ENCODE measurements at places on chromosomes 1 and 21.

- no peak for DNase-seq
These were observed 75.5 kb downstream of the ASTN1 start for GRCh38 chr1:177088966-177089365.

- DNase-seq = no peak
These were observed 36.2 kb downstream of the CAMSAP2 start for GRCh38 chr1:200774735-200775444.

DNA sequence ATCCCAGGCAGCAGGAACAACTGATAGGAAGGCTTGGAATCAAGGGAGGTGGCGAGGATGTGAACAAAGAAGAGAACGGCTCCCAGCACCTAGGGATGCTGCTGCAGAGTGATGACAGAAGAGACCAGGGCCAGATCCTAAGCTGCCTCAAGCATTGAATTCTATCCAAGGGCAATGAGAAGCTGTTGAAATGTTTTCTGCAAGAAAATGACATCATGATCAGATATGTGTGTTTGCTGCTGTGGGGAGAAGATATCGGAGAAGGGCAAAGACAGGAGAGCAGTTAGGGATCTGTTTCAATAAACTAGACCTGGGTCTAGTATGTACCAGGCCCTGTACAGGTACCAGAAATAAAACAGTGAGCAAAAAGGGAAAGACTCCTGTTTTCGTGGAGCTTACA is 194.7 kb upstream of the RAB4A start:
- DNase-seq = no peak

DNA sequence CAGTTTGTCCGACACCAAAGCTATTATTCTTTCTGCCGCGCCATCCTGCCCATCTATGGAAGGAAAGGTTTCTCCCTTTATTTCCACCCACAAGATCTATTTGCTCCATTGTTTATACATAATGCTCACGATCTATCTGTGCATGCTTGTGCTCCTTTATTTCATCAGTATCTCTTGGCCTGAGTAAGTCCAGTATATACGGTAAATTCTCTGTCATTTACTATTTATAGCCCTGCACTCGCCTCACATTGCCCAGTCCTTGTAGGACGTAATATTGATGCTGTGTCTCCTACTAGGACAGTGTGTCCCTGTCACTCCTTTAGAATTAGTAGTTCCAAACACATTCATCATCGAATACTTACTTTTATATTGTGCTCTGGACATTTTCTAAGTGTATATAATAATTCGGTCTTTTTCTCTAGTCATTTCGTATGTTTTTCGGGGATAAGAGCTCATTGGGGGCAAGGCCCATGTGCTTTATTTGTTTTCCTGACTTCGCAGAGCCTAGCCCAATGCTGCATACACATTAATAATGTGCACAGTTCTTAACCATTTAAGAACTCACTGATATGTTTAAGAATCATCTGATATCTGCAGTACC is 3.1 kb upstream of the NID1 start:
- no peak for DNase-seq

- DNase-seq = no peak
These were observed 40.3 kb downstream of the MAP10 start for GRCh38 chr1:232845406-232845955.

- no peak for DNase-seq
These were observed 109.0 kb upstream of the ETV3 start for GRCh38 chr1:157247005-157247763.

DNA sequence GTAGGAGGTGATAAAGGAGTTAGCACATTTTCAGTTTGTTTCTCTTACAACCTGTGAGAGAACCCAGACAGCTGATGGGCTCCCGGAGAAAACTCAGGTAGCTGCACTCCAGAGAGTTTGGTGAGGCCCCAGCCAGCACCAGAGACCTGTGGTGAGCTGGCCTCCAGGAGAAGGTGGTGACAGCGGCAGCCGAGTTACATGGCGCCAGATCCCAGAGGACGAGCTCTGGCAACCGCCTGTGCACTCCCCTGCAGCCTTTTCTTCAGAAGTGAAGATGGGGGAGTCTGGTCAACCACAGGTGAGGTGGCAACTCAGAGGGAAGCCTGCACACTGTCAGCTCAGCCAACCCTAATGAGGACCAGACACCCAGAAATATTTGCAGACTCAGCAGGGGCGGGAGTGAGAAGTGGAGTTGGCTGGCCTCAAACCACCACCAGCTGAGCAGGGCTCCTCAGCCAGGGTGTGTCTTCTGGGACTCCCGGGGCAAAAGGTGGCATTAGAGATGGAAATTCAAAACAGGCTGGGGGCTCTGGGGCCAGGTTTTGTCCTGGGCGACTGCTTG is 209.7 kb downstream of the SETD4 start:
- no peak for DNase-seq

DNA sequence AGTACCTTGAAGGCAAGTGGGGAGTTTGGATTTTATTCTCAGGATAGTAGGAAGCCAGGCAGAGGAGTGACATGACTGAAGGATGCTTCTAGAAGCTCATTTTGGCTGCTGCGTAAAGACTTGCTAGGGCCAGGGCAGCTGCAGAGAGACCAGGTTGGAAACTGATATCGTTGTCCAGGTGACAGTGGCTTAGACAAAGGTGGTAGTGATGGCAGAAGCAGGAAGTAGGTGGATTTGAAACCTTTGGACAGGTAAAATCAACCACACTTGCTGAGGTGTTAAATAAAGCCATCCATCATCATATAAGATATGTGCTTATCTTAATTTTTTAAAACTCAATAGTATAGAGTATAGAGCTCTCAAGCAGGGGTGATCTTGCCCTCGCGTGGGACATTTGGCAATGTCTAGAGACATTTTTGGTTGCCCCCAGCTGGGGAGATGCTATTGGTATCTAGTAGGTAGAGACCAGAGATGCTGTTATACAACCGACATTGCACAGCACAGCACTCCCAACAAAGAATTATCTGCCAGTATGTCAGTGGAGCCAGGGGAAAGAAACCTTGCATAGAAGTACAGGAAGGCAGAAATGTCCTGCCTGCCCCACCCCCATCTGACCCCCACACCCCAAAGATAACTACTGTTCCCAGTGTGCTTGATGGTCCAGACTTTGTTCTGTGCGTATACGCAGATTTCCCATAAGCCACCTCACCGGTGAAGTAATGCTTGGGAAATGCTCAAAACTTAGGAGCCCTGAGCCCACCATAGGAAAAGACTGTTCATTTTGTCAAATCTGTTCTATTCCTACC is 31.1 kb downstream of the TMEM51 start:
- no peak for DNase-seq

DNA sequence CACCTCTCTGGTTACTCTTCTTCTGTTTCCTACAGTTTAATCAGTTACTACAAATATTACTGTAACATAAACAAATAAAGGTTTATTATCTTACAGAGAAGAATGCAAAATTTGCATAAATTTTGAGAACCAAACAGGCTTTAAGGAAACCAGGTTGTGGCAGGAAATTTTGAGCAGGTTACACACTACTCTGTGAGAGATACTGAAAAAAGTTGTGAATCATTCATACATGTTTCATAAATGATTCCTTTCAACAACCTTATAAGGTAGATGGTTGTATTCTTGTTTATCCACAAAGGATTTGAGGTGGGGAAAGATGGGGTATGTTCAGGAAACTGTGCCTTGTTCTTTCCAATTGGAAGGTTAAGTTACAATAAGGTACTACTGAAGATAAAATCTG is 58.6 kb downstream of the MAST2 start:
- DNase-seq = no peak

- DNase-seq = no peak
These were observed 70.8 kb downstream of the UBE2T start for GRCh38 chr1:202270871-202271326.

DNA sequence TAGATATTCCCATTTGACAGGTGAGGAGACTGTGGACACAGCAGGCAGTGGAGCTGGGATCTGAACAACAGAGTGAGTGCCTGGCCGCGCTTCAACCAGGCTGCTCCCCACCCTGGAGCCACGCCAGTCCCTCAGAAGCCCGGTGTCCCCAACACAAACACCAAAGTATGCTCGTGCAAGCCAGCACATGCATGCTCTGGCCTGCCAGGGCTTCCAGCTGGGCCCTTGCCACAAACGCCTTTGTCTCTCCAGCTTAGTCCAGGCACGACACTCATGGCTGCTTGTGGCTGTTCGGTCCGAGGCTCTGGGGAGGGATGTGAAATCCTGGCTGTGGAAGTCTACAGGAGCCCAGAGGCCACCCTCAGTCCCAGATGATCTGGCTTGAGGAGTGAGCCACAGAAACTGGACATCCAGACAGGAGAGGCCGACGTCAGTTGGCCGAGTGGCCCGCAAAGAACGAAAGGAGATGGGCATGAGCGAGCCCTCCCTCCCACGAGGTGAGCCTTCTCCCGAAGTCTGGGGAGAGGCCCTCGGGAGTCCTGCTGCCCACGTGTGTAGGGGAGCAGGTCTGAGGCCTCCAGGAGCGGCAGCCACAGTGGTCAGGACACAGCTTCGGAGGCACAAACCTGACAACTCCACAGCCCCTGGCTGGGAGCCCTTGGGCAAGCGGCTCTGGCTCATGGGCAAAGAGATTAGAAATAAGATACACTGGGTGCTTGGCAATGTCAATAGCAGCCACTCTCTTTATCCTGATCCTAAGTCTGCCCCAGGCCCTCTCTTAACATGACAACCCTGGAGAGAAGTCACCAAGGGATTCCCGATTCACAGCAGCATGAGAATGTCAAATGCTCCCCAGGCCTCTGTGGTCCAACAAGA is 117.1 kb upstream of the IFFO2 start:
- no peak for DNase-seq

DNA sequence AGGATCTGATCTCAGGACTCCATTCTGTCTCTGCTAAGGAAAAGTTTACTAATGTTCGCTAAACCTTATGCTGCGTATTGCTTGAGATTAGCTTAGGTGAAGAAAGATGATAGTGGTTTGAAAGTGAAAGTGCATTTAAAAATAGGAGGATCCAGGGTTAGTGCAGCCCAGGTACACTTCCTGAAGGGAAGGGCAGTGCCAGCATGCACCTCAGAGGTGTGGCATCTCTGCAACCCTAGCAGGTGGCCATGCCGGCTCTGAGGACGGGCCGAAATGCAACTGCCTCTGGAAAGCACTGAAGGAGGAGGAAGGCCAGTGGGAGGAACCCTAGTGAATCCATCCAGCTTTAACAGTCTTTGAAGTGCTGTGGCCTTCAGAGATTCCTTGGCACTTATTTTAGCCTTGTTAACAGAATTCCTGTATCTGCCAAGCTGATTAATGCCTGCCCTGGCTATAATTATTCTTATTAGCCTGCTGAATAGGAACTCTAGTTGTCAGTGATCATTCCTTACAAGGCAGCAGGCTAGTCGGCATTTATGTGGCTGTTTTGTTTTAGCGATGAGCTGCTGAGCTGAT is 5.5 kb downstream of the PTGFRN start:
- no peak for DNase-seq

GRCh38 chr1:221644663-221645258 is 97.1 kb downstream of the DUSP10 start:
- no peak for DNase-seq

DNA sequence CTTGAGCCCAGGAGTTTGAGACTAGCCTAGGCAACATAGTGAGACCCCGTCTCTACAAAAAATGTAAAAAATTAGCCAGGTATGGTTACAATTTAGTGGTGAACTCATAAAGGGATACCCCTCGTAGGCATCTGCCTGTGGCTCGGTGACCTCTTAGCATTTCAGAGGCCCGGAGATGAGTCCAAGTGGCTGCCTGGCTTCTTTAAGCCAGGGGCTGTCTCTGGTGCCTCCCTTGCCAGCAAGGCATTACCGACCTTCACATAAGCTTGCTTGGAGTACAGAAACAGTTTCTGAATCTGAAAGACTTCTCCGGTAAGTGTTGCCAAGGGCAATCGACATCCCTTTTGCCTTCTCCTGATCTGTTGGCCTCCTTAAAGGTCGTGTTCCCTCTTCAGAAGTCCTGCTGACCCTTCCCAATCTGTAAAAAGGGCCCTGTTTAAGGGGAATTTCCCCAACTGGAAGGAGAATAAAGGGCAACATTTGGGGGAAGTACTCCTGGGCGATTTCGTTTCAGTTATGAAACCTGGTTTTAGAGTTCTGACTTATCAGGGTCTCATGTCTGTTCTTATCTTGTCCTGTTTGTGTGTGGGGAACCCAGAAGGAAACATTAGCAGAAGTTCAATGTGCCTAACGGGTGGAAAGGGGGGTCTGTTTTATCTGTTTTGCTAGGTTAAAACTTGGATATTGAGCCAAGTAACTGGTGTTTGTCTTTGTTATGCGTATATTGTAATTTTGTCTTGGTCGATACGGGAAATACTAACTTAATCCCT is 32.9 kb downstream of the KIFAP3 start:
- no peak for DNase-seq

DNA sequence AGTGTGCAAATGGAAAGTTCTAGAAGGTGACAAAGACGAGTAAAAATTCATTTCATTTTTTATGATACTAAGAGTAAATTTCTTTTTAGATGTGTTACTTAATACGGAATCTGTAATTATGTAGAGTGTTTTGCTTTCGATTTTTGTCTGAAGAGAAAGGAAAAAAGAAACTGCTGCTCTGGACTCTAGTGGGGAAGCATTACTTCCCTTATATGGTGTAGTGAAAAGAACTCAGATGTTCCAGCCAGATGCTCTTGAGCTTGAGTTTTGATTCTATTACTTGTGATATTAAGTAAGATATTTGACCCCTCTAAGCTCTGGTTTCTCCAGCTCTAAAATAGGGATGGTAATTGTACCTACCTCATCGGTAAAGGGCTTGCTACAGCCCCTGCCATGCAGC is 12.2 kb upstream of the GPR161 start:
- no peak for DNase-seq

DNA sequence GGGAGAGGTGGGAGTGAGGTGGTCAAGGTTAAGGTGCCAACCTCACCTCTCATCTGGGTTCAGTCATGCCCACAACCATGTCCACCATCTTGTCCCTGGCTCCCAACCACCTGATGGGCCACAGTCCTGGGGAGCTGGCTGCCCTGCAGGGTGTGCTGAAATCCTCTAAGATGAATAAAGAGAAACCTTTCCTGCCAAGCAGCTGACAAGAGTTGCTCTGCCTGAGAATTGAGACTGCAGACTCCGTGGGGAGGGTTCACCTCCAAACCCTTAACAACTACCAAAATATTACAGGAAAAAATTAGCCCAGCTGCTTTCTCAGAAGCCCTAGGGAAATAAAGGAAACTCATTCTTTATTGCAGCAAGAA is 15.2 kb upstream of the FGR start:
- DNase-seq = no peak

GRCh38 chr1:41461790-41462679 is 22.4 kb downstream of the EDN2 start:
- DNase-seq = no peak

- no peak for DNase-seq
These were observed 347.9 kb downstream of the USH2A start for GRCh38 chr1:216075339-216075738.

DNA sequence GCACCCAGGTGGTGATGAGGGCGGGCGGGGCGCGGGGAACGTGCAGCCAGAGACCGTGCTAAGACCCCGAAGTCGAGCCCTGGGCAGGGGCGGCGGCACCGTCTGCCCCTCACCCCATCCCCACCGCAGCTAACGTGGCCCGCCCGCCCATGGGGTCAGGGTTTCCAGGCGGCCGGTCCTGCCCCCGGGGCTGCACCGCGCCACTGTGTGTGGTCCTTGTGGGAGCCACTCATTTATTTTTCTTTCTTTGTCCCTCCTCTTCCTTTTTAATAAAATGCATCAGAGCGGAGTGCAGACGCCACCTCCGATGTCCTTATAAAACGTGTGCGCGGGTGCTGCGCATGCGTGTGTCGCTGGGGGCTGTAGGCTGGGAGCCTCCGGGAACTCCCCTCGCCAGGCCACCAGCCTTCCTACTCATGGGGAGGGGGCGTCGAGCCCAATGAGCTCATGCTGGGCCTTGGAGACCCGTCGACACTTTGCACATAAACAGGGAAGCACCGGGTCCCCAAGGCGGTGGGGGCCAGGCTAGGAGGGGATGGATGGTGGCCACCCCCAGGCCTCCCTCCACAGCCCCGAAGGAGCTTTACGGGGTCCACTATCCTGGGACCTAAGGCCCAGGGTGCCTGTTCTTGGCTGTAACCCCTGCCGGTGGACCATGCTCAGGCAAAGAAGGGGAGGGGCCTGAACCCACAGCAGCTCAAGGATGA is 59.9 kb downstream of the WNT9A start:
- DNase-seq = no peak

Measured in stimulated activated CD8-positive, alpha-beta memory T cell treated with anti-CD3 and anti-CD28 coated beads, Interleukin-7, amount 100 ng/mL, for 1 hour (primary cell).